Epithelial cell of esophagus (primary cell): ENCODE measurements at places on chromosomes 3 and 15.

GRCh38 chr3:123239756-123240155, 38.0 kb downstream of the SEC22A start:
- DNase-seq, result no peak

DNA sequence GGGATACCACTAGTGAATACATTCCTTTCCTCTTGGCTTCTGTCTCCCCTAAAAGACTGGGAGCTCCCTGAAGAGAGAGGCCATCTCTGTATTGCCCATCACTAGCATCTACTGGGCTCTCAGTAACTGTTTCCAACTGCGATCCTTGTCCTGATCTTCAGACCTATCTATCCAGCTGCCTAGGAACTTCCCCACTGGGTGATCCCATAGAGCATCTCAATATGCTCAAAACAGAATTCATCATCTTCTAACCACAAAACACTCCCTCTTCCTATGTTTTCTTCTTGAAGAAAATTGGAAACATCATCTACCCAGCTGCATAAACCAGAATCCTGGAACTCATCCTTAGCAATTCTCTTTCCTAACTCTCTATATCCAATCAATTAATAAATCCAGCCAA, 54.6 kb downstream of the PLD1 start:
- DNase-seq, result no peak

- no peak for DNase-seq
Measured at GRCh38 chr3:48960841-48961413, 29.1 kb upstream of the P4HTM start.

GRCh38 chr15:99704444-99704838, 28.8 kb downstream of the LYSMD4 start:
- peak; percentile 89 for DNase-seq

GRCh38 chr3:110521019-110521418, 550.6 kb upstream of the NECTIN3 start:
- DNase-seq, result peak; percentile 81

DNA sequence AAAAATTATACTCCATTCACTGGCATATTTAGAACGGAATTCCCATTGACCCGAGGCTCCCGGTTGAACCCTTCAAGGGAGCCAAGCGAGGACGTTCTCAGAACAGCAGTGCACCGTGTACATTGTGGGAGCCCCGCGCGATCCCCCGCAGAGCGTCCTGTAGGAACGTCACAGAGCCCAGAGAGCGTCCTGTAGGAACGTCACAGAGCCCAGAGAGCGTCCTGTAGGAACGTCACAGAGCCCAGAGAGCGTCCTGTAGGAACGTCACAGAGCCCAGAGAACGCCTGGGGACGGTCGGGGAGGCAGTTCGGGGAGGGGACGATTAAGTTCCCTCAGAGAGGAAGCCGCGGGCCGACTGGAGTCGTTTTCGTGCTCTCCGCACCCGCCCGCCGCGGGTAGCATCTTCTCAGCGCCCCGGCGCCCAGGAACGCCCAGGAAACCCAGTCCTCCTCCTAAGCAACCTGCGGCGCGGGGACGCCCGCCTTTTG, 506 bp upstream of the ATP1B3 start:
- peak; percentile 66 for DNase-seq

DNA sequence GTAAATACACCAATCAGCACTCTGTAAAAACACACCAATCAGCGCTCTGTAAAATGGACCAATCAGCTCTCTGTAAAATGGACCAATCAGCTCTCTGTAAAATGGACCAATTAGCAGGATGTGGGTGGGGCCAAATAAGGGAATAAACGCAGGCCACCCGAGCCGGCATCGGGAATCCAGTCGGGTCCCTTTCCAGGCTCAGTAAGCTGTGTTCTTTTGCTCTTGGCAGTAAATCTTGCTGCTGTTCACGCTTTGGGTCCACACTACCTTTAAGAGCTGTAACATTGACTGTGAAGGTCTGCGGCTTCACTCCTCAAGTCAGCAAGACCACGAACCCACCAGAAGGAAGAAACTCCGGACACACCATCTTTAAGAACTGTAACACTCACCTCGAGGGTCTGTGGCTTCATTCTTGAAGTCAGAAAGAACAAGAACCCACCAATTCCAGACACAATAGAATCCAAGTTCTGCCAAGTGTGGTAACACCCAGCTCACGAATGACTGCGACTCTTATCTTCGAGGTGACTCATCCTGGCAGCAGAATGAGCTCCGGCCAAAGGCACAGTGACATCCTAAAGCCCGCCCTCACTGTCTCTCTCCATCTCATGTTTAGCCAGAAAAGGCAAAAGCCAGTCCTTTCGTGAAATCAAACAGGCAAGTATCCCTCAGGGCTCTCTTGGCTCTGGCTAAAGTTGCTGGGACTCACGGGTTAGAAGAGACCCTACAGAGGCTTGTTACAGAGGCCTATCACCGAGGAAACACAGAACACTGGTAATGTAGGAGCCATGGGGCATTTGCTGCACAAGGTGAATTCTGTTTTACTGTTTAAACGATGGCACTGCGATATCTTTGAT, 155.2 kb downstream of the FAM43A start:
- peak; percentile 24 for DNase-seq

- DNase-seq, result peak; percentile 53
Measured at GRCh38 chr15:52183562-52184173, 7.5 kb downstream of the GNB5 start.

- peak; percentile 36 for DNase-seq
Measured at GRCh38 chr3:190346541-190346940, 24.3 kb upstream of the CLDN1 start.

GRCh38 chr15:100601163-100601562, 821 bp downstream of the LINS1 start:
- DNase-seq, result peak; percentile 32

GRCh38 chr15:84033793-84034553, 201.6 kb upstream of the GOLGA6L4 start:
- peak; percentile 5 for DNase-seq

- DNase-seq, result peak; percentile 92
Measured at GRCh38 chr3:4751502-4752101, 227.6 kb upstream of the BHLHE40 start.

- DNase-seq, result no peak
Measured at GRCh38 chr3:58864480-58864879, 185.3 kb downstream of the CFAP20DC start.

DNA sequence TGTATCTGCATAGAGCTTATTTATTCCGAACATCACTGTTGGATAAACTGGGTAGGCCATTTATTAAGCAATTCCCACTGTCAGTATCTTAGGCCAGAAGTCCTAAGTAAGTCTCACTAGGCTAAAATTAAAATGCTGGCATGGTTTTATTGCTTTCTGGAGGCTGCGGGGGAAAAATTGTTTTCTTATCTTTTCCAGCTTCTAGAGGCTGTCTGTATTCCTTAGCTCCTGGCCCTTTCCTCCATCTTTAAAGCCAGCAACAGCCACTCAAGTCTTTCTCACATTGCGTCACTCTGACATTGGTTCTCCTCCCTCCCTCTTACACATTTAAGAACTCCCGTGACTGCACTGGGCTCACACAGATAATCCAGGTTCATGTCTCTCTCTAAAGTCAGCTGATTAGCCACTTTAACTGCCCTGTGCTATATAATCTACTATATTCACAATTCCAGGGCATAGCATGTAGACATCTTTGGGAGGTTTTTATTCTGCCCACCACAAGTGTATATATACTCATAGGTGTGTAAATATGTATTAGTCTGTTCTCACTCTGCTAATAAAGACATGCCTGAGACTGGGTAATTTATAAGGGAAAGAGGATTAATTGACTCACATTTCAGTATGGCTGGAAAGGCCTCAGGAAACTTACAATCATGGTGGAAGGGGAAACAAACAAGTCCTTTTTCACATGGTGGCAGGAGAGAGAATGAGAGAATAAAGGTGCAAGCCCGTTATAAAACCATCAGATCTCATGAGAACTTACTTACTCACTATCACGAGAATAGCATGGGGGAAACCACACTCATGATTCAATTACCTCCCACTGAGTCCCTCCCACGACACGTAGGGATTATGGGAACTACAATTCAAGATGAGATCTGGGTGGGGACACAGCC, 113.5 kb upstream of the SLC7A14 start:
- no peak for DNase-seq

DNA sequence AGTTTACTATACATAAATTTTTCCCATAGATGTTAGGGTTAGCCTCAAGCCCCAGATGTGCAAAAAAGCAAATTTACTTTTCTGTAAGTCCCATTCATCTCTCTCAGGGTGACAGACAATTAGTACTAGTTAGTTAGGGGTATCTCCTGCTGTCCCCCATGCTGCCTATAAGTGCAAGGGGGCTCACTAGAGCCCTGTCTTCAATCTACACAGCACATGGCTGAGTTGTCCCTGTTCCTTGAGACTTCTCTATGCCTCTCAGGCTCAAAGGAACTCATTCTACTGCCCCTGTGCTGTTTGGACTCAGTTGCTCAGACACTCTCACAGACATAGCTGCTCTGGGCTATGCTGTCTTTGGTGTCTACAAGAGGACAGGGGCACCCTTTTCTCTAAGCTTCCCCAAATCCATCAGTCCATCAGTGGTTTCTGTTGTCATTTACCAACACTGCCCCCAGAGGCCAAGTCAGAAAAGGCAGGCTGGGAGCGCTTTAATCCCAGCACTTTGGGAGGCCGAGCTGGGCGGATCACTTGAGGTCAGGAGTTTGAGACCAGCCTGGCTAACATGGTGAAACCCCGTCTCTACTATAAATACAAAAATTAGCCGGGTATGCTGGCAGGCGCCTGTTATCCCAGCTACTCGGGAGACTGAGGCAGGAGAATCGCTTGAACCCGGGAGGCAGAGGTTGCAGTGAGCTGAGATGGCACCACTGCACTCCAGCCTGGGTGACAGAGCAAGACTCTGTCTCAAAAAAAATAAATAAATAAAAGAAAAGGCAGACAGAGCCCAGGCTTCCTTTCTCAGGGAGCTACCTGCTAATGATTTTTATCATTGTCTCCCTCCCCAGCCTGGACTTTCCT, 31.4 kb upstream of the PRTG start:
- peak; percentile 36 for DNase-seq

DNA sequence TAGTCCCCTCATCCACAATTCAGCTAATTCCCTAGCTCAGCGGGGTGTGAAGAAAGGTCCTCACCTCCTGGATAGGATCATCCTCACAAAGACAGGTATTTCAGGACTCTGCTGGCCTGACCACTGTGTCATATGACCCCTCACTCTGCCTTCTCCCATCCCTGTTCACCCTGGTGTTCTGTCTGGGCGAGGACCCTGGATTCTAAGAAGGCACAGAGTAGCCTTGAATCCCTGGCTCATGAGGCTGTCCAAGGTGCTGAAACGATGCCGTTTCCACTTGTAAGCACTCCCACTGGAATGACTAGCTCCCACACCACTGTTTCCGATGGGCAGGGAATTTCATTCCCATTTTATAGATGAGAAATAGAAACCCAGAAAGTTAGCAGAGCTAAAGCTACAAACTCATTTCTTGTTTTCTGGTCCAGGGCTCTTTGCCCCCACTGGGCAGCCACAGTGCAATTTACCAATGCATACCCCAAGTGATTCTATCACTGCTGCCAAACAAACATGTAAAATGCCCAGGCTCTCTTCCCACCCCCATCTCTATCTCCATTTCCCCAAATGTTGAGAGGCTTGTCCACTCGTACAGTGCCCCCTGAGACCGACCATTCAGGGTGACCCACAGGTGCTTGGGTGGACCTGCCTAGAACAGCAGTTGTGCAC, 83.2 kb downstream of the RAB11A start:
- peak; percentile 76 for DNase-seq

DNA sequence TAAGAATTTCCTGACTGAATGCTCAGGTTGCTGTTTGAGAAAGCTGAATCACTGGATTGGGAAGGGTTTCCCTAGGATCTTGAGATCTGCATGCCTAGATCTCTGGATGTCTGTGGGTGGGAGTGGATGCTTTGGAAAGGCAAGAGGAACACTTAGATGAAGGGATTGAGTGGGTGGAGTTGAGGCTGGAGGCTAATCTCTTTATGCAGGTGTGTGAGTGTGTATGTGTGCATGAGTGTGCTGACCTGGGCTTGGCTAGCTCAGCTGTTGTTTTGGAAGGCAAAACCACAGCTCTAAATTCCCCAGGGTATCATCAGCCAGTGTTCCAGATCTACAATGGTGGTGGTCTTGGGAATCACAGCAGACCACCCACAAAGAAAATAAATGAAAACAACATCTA, 60.5 kb downstream of the CLDN1 start:
- peak; percentile 61 for DNase-seq

DNA sequence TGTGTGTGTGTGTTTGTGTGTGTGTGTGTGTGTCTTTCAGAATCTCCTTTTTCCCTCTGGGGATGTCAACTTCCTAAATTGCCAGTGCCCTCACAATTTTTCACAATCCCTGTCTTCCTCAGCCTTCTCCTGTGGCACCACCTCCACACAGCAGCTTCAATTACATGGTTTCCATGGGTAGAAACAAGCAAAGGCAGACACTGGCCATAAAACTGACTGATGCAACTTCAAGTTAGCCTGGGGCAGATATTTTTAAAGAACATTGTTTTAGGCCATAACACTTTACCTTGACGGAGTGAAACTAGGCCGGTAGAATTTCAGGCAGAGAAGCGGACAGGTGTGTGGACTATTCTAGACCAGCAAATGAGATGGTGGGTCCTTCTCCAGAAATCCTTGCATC, 405.8 kb upstream of the SUCLG2 start:
- no peak for DNase-seq

- no peak for DNase-seq
Measured at GRCh38 chr3:32428092-32429068, 36.7 kb downstream of the CMTM7 start.

DNA sequence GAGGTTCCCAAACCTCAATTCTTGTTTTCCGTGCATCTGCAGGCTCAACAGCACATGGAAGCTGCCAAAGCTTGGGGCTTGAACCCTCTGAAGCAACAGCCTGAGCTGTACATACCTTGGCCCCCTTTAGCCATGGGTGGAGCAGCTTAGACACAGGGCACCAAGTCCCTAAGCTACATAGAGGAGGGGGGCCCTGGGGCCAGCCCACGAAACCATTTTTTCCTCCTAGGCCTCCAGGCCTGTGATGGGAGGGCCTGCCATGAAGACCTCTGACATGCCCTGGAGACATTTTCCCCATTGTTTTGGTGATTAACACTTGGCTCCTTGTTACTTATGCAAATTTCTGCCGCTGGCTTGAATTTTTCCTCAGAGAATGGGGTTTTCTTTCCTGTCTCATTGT, 24.6 kb downstream of the SRP14 start:
- no peak for DNase-seq

DNA sequence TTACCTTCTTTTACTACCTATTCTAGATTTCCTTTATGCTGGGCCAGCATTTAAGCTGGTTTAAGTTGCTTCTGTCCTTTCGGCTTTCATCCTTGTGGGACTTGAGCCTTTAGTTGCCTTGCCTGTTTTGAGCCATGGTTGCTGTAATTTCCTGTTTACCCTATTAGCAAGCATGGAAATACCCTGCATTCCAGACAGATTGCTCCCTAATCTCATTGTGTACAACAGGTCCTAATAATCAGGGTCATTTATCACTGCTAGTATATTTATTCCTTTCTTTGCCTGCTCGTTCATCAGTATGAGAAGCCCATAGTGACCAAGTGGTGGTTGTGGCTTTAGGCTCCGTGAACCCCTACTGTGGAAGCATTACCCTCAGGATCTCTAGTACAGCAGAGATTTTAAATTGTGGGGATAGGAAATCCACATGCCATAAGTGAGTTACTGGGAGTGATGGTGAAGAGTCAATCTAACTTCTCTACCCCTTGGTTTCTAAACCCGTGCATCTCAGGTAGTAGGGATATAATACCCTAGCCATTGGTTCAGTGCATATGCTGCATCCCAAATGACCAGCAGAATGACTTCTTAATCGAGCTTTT, 31.9 kb downstream of the NCK1 start:
- peak; percentile 94 for DNase-seq
